ENCODE measurements at places on chromosomes 6 and 20.

DNA sequence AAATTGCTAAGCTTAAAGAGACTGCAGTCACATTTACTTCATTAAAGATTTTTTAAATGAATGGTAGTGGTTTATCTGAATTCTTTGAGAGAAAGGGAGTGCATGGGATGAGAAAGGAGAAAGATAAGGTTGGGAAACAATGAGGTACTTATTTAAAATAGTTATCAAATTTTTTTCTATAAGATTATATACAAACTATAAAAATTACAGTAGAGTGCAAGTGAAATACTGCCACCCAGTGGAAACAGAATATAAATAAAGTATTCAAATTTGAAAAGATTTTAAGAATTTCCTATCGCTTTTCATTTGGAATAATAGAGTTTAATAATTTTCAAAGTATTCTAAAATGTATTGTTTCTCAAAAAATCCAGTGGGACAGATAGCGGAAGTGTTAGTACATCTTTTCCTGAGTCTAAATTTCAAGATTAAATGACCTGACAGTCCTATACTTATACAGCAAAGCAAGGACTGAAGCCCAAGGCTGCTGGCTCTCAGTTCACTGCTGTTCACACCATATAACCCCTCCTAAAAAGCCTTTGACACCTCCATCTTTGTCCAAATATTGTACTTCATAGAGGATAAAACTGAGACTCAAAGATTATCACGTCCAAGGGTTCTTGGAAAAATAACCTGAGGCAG, 31.1 kb downstream of the EPM2A start:
- DNase-seq: no peak

DNA sequence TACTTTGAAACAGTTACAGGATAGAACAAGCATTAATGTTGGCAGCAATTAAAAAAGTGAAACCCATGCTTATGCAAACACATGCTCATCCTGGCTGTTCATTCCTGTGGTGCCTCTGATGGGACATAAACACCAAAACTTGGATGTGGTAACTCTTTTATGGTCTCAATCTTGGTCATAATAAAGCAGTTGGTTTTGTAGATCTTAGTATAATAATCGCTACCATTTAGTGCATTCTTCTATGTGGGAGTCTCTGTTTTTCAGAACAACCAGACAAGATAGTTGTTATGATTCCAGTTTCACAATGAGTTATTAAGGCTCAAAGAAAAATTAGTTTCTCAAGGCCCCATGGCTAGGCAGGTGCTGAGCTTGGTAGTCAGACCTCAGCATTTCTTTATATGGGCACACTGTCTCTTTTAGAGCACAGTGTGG, 184.0 kb downstream of the UTRN start:
- DNase-seq: peak; percentile 3

DNA sequence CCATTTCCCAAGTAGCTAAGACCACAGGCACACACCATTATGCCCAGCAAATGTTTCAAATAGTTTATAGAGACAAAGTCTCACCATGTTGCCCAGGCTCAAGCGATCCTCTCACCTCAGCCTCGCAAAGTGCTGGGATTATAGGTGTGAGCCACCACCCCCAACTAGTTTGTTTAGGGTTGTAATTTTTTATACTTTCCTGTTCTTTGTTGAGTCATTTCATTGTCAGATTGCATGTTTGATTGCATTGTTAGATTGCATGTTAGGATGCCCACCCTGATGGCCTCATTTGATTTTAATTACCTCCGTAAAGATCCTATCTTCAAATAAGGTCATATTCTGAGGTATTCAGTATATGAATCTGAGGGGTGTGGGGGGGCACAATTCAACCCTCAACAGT, 73.3 kb upstream of the SASH1 start:
- no peak for DNase-seq

- DNase-seq: no peak
These were observed 95.2 kb downstream of the JAG1 start for GRCh38 chr20:10578607-10579006.

GRCh38 chr20:61514396-61514795, 262.3 kb downstream of the CDH4 start:
- DNase-seq: no peak

DNA sequence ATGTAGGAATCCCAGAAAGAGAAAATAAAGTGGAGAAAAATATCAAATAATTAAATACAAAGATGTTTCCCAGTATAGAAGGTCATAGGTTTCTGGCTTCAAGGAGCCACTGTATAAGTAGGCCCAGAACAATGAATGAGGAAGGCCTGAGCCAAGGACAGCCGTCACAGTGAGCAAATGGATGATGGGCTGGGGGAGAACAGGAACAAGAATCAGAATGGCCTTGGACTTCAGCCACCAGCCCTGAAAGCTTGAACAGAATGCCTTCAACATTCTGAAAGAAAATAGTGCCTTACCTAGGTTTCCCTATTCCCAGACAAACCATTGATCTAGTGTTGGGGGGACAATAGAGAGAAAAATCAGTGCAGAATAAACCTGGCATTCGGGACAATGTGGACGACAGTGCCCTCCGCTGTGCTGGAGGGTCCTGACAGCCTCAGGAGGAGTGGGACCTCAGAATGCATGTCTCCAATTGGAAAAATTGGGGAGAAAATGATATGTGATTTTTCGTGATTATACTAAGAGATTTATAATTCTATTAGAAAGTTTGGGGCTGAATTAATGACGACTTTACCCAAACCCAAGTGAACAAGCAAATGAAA, 333.9 kb upstream of the AGPAT4 start:
- DNase-seq: no peak

GRCh38 chr6:167906899-167907298, 80.2 kb downstream of the AFDN start:
- no peak for DNase-seq

GRCh38 chr20:828987-829386, 4.5 kb upstream of the FAM110A start:
- DNase-seq: no peak

DNA sequence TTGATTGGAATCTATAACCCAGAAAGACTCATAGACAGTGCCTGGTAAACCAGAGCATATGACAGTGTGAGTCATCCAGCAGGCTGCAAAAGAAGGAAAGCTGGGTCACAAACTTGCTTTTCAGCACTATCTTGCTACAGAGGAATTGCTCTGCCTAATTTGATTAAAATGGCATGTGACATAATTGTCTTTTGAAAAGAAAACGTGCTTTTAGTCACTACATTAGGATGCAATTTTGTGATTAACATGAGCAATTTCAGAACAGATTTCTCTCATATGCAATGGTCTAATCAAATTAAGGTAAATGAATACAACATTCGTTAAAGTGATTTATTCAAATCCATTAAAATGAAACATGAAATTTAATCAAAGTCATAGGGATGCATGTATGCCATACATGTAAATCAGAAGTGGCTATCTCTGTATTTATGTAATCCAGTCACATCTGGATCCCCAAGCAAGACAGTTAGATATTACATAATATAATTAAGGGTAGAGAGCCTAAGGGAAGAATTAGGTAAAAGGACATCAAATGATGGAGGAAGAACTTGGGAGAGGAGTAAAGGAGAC, 400.0 kb upstream of the HTR1E start:
- no peak for DNase-seq

DNA sequence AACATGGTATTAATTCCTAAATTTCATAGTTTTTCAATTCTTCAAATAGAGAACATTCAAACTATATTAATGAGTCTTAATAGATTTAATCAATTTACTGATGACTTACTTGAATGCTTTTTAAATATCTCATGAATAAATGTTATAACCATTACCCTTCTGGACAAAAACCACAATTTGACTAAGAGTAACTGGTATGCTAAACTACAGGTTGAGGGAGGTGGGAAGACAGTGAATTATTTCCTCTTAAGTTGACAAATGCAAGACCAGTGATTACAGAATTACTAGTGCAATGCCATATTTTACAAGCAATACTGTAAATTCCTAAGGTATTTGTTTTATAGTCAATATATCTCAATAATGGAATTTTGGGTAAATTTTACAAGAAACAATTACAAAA, 65.1 kb downstream of the REV3L start:
- no peak for DNase-seq

GRCh38 chr6:149250951-149251350, 66.6 kb upstream of the TAB2 start:
- DNase-seq: no peak

- DNase-seq: no peak
These were observed 8.1 kb downstream of the PTPRK start for GRCh38 chr6:128512296-128512695.

DNA sequence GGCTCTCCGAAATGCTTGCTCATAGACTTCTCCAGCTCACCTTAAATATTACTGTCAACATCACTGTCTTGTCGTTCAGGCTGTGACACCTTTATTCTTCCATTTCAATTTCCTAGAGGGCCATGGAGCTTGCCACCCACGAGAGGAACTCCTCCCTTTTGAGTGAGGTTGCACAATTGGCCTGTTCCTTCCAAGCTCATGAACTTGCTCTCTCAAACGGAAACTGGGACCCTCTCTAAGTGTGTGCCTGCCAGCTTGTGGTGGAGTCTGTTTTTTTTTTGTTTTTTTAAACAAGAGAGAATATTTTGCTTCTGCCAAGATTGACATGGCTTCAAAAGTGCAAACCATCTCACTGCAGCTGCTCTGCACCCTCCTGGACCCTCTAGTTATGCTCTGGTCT, 19.3 kb upstream of the IYD start:
- no peak for DNase-seq
